Type B pancreatic cell (in vitro differentiated cells): ENCODE measurements at places on chromosomes 2 and 18.
A peak's percentile ranks its signal among the peaks of the same experiment; 100 is the strongest.

DNA sequence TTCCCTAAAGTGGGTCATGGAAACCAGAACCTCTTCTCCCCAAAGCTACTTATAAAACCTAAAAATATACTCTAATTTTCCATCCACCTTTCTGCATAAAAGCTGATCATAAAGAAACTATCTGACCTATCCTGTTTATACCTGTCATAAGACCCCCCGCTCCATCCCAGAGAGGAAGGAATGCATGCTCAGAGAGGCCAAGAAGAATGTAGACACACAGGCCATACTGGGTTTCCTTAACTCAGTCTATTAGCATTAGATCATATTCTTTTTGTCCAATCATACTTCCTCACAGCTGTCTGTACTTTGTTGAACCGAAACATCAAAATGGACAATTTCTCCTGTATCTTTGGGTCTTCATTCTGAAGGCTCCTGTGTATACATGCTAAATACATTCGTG lies 52.3 kb downstream of the B3GNT2 start:
- H3K4me1 ChIP-seq: peaks cover 6% of the 10 kb centered on the region
- H3K27ac ChIP-seq: peak overlapping the region; percentile 87
- DNase-seq: no peak
- H3K36me3 ChIP-seq: no peaks in the 10 kb centered on the region
- peak overlapping the region; percentile 47 for H3K4me3 ChIP-seq

DNA sequence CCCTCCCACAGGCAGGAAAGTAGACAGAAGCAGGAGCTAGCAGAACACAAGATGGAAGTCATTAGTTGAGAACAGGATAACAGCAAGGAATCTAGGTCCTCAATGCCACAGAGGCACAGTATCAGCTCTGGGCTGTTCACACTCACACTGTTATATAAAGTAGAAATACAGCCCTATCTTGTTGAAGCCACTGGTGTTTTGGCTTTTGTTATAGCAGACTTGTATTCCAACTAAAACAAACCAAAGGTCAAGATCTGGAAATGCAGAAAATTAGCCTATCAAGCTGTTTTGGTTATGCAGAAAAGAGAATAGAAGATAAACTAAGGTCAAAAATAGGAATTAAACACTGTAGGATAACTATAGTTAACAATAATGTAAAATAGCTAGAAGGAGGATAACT lies 37.5 kb upstream of the L3MBTL4 start:
- no peak overlapping the region for H3K27ac ChIP-seq
- peaks cover 7% of the 10 kb centered on the region for H3K4me1 ChIP-seq
- DNase-seq: no peak
- H3K4me3 ChIP-seq: no peak overlapping the region
- H3K36me3 ChIP-seq: no peaks in the 10 kb centered on the region

DNA sequence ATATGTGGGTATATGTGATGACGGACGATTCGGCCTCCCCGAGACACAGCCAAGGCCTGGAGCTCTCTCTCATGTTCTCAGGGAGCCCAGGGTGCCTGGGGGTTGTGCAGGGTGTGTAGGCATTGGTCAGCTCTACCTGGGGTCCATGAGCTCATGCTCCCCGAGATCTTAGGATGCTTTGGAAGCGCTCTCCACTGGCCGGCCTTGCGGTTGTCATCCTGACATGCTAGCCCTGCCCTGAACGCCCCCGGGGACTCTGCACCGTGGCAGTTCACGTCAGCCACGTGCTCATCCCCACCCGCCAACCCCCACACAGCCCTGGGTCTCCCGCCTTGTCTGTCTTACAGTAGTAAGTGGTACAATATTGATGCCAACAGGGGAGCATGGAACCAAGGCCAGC lies 67.8 kb downstream of the RTP5 start:
- H3K4me1 ChIP-seq: peaks cover 5% of the 10 kb centered on the region
- no peak overlapping the region for H3K4me3 ChIP-seq
- H3K36me3 ChIP-seq: no peaks in the 10 kb centered on the region

DNA sequence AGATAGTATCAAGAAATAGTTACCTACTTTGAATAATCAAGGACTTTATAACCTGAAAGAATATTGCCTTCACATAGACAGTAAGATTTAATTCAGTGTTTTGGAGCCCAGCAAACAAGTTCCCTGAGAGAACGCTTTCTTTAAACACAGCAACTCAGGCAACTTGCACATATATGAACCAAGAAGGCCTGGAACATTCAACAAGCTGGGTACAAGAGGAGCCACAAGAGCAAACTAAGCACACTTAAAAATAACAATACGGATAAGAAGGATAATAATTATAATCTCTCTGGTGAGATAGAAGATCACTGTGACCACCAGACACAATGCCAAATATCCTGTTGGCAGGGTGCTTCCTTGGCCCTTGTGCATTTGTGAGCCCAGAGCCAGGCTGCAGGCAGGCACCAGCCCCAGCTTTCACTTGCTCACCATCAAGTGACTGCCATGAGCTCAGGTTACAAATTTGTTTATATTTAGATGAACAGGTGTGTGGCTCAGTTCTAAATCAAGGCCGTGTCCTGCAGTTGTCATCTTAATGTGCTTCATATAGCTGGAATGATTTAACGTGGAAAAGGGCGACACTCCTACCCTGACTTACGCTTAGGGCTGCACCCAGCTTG lies 446.6 kb downstream of the IRS1 start:
- H3K27ac ChIP-seq: no peak overlapping the region
- H3K4me1 ChIP-seq: no peaks in the 10 kb centered on the region
- H3K4me3 ChIP-seq: no peak overlapping the region
- no peaks in the 10 kb centered on the region for H3K36me3 ChIP-seq
- H3K27me3 ChIP-seq: no peaks in the 10 kb centered on the region
- no peak for DNase-seq

- no peak for DNase-seq
- no peak overlapping the region for H3K4me3 ChIP-seq
- H3K36me3 ChIP-seq: no peaks in the 10 kb centered on the region
- peaks cover 30% of the 10 kb centered on the region for H3K4me1 ChIP-seq
Measured at GRCh38 chr18:75545189-75545588, 117.7 kb upstream of the SMIM21 start.

DNA sequence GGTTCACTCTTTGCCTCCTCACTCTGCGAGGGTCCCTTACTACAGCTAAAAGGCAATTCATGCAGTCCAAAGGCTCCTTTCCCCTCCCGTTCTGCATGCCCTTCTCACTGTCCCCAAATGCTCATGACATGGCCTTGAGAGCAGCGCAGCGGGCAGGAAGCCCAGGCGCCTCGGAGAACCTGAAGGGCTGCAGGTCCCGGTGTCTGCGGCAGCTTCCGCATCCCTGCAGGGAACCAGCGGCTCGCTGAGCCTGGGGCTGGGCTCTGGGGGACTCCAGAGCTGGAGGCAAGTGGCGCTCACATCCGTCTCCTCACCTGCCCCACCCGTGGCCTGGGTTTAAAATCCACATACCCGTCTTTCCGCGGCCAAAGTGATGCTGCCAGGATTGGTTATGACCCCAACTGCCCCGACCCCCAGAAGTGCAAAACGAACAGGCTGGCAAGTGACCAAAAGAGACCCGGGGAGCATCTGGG lies 462 bp upstream of the CIDEA start:
- peaks cover 91% of the 10 kb centered on the region for H3K27me3 ChIP-seq
- DNase-seq: no peak
- peaks cover 19% of the 10 kb centered on the region for H3K4me1 ChIP-seq
- peak overlapping the region; percentile 77 for H3K4me3 ChIP-seq
- H3K27ac ChIP-seq: no peak overlapping the region

DNA sequence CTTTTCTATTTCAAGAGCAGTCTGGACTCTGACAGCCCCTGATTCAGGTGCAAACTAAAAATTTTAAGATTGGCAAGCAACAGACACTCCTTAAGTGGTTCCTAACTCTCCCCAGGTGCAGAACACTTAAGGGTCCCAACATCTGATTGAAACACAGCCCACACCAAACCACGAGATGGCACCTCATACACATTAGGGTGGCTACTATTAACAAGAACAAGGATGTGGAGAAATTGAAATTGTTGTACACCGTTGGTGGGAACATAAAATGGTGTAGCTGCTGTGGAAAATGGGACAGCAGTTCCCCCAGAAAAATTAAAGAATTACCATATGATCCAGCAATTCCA lies 82.3 kb downstream of the POLR1A start:
- H3K27me3 ChIP-seq: no peaks in the 10 kb centered on the region
- H3K4me3 ChIP-seq: no peak overlapping the region
- H3K27ac ChIP-seq: no peak overlapping the region
- peaks cover 6% of the 10 kb centered on the region for H3K4me1 ChIP-seq

DNA sequence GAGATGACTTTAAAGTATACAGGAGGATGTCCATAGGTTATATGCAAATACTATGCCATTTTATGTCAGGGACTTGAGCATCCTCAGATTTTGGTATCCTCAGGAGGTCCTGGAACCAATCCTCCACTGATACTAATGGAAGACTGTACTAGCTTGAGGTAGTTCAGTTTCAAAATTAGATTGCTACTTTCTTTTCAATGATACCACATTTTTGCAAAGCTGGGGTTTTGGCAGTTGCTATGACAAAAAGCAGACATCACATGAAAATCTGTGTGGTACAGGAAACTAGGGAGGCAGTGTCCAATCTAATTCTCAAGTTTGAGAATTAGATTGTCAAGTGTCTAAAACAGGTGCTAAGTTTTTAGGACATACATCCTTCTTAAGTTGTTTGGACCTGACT lies 14.2 kb downstream of the EHBP1 start:
- H3K27ac ChIP-seq: no peak overlapping the region
- H3K36me3 ChIP-seq: peaks cover 39% of the 10 kb centered on the region
- DNase-seq: no peak
- H3K27me3 ChIP-seq: no peaks in the 10 kb centered on the region

DNA sequence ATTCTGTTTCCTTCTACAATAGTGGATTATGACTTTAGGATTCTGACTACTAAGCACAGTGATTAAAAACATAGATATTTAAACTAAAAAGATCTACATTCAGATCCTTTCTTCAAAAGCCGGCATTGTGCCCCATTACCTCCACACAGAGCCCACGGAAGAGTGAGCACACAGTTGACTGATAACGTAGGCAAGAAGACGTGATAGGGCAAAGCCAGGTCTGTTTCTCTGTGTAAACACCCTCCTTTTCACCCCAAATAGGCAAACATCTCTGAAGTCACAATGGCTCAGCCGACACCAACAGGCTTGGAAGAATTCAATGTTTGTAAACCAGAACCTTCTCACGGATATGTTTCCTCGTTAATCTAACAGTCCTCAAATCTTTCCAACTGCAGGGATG lies 302.9 kb downstream of the CMPK2 start:
- peaks cover under 1% of the 10 kb centered on the region for H3K4me1 ChIP-seq
- DNase-seq: no peak
- no peak overlapping the region for H3K4me3 ChIP-seq
- no peaks in the 10 kb centered on the region for H3K27me3 ChIP-seq
- no peaks in the 10 kb centered on the region for H3K36me3 ChIP-seq

DNA sequence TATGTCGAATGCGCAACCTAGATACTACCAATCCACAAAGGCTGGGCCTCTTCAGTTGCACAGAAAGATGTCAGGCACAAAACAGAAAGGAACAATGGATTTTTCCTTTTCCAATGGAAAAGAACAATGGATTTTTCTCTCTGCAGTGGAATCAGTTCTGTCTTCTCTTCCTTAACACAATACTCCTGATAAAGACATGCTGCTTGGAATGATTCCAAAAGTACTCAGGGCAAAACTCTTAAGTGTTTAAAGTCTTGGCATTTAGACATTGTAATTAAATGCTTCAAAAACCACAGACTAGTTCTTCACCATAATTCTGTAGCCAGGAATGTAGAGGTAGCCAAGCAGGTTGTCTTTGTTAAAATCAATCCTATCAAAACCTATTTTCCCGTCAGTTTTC lies 46.7 kb upstream of the FLACC1 start:
- H3K4me1 ChIP-seq: peaks cover 13% of the 10 kb centered on the region
- DNase-seq: no peak
- H3K27ac ChIP-seq: peak overlapping the region; percentile 34
- peak overlapping the region; percentile 57 for H3K4me3 ChIP-seq

DNA sequence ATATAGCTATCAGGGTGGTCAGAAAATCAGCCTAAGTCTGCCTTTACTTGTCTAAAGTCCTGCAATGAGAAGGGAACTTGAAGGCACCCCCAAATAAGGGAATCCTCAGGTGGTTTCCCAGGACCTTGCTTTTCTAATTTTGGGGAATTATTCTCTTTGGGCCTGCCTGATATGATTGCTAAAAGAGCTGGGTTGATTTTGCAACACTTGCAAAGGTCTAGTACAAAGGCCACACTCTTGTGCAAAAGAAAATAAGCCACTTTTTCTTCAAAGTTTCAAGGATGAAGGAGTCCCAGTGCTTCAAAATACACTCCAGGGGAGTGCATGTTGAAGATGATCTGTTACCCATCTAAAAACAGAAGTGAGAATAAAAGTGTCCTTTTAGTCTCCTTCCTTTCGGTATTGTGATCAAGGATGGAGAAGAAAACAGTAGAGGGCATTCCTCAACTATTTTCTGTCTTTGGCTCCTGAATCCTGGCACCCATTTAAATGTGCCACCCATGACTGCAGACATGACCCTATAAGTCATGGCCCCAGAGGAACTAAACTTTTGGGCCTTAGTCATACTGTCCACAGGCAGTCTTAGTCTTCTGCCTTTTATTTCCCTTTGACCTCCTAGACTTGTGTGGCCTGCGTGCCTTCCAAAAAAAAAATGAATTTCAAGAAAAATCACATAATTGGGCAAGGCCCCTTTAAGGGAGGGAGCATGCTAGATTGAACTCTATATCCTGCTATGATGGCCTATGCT lies 5.1 kb downstream of the SULT1C3 start:
- no peak for DNase-seq
- no peaks in the 10 kb centered on the region for H3K27me3 ChIP-seq

DNA sequence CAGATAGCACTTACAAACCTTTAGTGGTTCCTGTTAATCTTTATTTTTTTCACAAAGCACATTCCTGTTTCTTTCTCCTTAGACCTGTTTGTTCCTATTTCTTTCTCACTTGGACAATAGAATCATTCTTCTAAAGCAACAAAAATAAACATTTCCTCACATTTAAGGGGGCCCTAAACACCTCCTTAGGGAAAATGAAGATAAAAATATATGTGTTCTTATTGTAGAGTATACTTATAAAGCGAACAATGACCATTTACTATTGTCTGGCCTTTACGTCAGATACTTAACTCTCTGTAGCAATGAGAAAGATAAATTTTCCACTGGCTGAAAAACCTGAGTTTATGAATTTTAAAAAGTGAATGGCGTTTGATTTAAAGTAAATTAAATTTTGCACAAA lies 234.6 kb downstream of the TCF4 start:
- H3K36me3 ChIP-seq: peaks cover 6% of the 10 kb centered on the region
- no peak overlapping the region for H3K4me3 ChIP-seq
- DNase-seq: no peak
- no peaks in the 10 kb centered on the region for H3K27me3 ChIP-seq

DNA sequence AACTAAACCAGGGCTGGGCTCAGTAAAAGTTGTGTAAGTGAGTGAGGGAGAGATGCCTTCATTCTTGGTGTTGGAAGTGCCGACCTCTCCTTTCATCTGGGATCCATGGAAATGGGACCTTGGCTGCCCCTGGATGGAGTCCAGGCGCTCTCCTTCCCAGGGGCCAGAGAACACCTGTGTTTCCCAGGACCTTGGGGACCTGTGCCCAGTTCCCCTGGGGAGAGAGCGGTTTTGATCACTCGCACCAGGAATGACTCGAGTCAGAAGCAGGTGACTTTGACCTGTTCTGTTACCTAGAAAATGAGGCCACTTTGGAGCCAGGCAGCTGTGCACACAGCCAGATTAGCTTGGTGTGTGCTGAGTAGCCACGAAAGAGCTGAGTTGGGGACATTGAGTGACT lies 97.3 kb downstream of the SH3BP4 start:
- peak overlapping the region; percentile 0 for H3K27ac ChIP-seq
- no peak for DNase-seq
- H3K27me3 ChIP-seq: no peaks in the 10 kb centered on the region
- H3K4me3 ChIP-seq: no peak overlapping the region
- H3K36me3 ChIP-seq: peaks cover 38% of the 10 kb centered on the region
- peaks cover 33% of the 10 kb centered on the region for H3K4me1 ChIP-seq
